ENCODE measurements at places on chromosomes 4 and X. TPM values are rescaled to one million over a fixed set of nuclear protein-coding genes. Genes with fewer than 3 reads are reported as not detected.

Gene ARX
- 0.84 TPM for total RNA-seq

- no peaks in the 10 kb centered on the region for H3K27me3 ChIP-seq
- no peaks in the 10 kb centered on the region for H3K36me3 ChIP-seq
- no peaks in the 10 kb centered on the region for H3K4me1 ChIP-seq
- H3K27ac ChIP-seq, result no peak overlapping the region
- H3K4me3 ChIP-seq, result no peak overlapping the region
- no peak for DNase-seq
Observed at GRCh38 chr4:125045311-125045710, 269.4 kb upstream of the FAT4 start.

Gene SNCA
- total RNA-seq, result 1.2 TPM

GRCh38 chr4:52638717-52639116 lies 20.4 kb downstream of the USP46 start:
- H3K27me3 ChIP-seq, result no peaks in the 10 kb centered on the region
- H3K4me3 ChIP-seq, result no peak overlapping the region
- no peaks in the 10 kb centered on the region for H3K4me1 ChIP-seq
- no peak for DNase-seq
- no peak overlapping the region for H3K27ac ChIP-seq

Gene FRMD7
- total RNA-seq, result not detected

Gene MAPK10
- total RNA-seq, result 4.4 TPM

- H3K36me3 ChIP-seq, result no peaks in the 10 kb centered on the region
- no peak for DNase-seq
- H3K27me3 ChIP-seq, result no peaks in the 10 kb centered on the region
- no peak overlapping the region for H3K4me3 ChIP-seq
- H3K4me1 ChIP-seq, result no peaks in the 10 kb centered on the region
Observed at GRCh38 chr4:81757691-81758090, 286.0 kb upstream of the RASGEF1B start.

GRCh38 chr4:58510652-58511051 lies 1400.5 kb upstream of the IGFBP7 start:
- no peak for DNase-seq
- H3K4me3 ChIP-seq, result no peak overlapping the region
- no peaks in the 10 kb centered on the region for H3K36me3 ChIP-seq
- no peak overlapping the region for H3K27ac ChIP-seq
- no peaks in the 10 kb centered on the region for H3K4me1 ChIP-seq

Gene TSPYL2
- total RNA-seq, result 11.6 TPM

Gene UNC5C
- total RNA-seq, result 4.2 TPM

GRCh38 chr4:94221916-94222315 lies 14.3 kb downstream of the SMARCAD1 start:
- no peak overlapping the region for H3K4me3 ChIP-seq
- H3K36me3 ChIP-seq, result no peaks in the 10 kb centered on the region
- no peaks in the 10 kb centered on the region for H3K27me3 ChIP-seq
- no peak overlapping the region for H3K27ac ChIP-seq

GRCh38 chr4:94939791-94940519 lies 182.2 kb downstream of the BMPR1B start:
- H3K4me1 ChIP-seq, result no peaks in the 10 kb centered on the region
- no peak for DNase-seq
- H3K36me3 ChIP-seq, result no peaks in the 10 kb centered on the region
- no peak overlapping the region for H3K27ac ChIP-seq

Measured in colonic mucosa (tissue), 4 donors.